ENCODE measurements at places on chromosomes 1 and 21. TPM values are rescaled to one million over a fixed set of nuclear protein-coding genes. Genes with fewer than 3 reads are reported as not detected.

DNA sequence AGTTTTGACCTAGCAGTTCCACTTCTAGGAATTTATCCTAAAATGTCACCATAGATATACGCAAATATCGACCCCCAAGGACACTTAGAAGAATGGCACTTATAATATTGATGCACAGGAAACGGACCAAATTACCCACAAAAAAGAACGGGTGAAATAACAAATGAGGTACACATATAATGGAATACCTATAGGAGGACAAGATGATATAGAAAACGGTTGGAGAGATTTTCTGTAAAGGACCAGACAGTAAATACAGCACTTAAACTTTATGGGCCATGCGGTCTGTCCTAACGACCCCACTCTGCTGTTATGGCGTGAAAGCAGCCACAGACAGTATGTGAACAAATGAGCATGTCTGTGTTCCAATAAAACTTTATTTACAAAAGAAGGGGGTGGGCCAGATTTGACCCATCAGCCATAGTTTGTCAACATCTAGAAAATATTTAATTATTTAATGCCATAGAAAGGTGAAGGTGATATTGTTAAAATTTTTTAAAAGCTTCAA lies 2.4 kb downstream of the TMPRSS3 start:
- no peak for DNase-seq

DNA sequence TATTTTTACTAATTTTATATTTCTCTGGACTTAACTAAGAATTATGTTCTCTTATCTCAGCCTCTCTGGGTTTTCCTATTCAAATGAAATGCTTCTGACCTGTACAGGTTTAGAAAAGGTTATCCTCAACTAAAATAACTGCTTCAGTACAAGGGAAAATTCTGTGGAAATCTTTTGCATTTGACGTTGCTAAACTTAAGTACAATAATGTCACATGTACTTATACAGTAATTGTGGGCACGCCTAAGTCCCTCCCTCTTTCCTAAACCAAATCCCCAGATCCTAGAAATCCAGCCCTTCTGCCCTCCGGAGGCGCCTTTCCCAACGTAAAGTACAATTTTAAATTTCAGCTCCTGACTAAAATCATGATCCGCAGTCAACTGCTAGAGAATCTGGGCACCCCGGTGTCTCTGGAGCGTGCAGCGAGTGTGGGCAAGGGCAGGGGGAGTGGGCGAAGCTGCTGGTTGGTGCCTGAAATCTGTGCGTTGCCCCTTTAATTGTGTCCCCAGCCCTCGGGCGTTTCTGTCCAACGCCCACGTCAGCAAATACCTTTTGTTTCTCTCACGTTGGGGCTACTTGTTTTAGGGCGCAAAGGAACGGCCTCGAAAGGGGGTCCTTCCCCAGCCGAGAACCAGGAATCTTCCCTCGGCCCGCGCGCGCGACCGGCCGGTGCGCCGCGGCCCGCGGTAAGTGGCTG lies at the start of gene ZBTB8A:
Gene ZBTB8A (plus strand): TSS at position 541 of the 697 bp plus-strand sequence. CDS start 53,505 bp downstream, outside the sequence.
- DNase-seq: peak; percentile 22

GRCh38 chr1:233707153-233707879 lies 93.4 kb downstream of the KCNK1 start:
- no peak for DNase-seq

DNA sequence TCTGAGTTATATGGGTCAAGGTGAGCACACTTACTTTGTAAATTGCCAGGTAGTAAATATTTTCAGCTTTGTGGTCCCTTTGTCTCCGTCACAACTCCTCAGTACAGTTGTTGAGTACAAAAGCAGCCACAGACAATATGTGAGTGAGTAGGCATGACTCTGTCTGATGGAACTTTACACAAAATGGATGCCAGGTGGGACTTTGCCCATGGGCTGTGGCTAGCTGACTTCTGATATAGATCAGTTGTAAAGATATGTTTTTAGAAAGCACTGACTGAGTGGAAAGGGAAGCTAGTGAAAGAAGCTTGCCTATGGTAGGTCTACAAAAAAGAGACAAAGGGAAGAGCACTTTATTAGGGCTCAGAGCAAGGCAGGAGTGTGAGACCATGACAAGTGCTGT lies 23.1 kb upstream of the IGSF5 start:
- no peak for DNase-seq

Gene VTCN1
- not detected for total RNA-seq
